ENCODE measurements at places on chromosomes 2 and 18.

GRCh38 chr2:119431155-119431975, at the start of gene TMEM37:
TMEM37 (plus strand) TSS chr2:119431854; CDS start chr2:119431904, 50 bp downstream.
- DNase-seq = peak; percentile 78

GRCh38 chr2:112768432-112768831, 4.0 kb upstream of the CKAP2L start:
- DNase-seq = no peak

DNA sequence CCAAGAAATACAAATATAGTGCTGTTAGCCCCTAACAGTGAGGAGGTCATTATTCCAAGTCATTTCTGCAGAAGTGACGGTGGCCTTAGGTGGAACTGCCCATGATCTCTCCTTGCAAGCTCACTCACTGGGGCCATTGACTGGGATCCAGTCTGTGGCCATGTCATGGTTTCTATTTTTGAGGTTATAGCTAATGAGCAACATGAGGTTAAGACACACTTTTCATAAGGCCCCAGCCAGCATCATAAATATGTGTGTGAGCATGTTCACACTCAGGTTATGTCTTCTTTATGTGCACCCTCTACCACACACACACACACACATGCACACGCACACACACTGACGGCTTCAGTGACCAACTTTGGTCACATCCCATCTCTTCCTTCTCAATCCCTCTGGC, 484 bp downstream of the AFF3 start:
- DNase-seq = no peak

GRCh38 chr2:17762451-17762850, 8.5 kb downstream of the GEN1 start:
- DNase-seq = no peak

- no peak for DNase-seq
These were observed 53.9 kb downstream of the TNS1 start for GRCh38 chr2:217948897-217949296.

GRCh38 chr2:54524226-54524991, 68.3 kb downstream of the SPTBN1 start:
- DNase-seq = peak; percentile 24

GRCh38 chr2:195687320-195688086, 30.5 kb downstream of the SLC39A10 start:
- DNase-seq = no peak

GRCh38 chr2:47270421-47270820, 115.3 kb upstream of the STPG4 start:
- no peak for DNase-seq

GRCh38 chr2:62140426-62141141, 55.3 kb upstream of the B3GNT2 start:
- DNase-seq = peak; percentile 65

GRCh38 chr2:120066800-120067547, 54.1 kb downstream of the EPB41L5 start:
- no peak for DNase-seq

GRCh38 chr18:54983041-54983686, 23.9 kb upstream of the CCDC68 start:
- DNase-seq = peak; percentile 89

DNA sequence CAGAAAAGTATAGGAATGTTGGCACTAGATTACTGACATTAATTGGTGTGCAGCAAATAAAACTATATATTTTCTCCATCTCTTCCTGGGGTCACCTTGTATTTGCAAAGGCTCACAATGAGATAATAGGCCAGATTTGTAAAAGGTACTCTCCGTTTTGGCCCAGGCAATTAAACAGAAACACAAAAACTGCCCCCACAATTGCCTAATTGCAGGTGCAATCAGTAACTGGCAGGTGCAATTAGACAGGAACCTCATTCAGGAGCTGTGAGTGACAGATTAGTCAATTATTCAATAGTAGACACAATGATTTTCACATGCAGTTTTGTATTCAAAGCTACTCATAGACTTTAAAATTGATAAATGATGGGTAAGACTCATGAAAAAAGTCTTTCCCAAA, 451.4 kb upstream of the ID2 start:
- DNase-seq = no peak

Measured in hematopoietic multipotent progenitor cell treated with erythropoietin and hydrocortisone succinate and interleukin-3 and kit ligand, for 4 days (in vitro differentiated cells).